ENCODE measurements at places on chromosomes 1 and 21. TPM values are rescaled to one million over a fixed set of nuclear protein-coding genes. Genes with fewer than 3 reads are reported as not detected.

VCAM1 gene
- 577 TPM for total RNA-seq

RPE65 gene
- total RNA-seq = not detected

OR2G6 gene
- total RNA-seq = 0.54 TPM

ZFP69B gene
- total RNA-seq = 2.6 TPM

DNA sequence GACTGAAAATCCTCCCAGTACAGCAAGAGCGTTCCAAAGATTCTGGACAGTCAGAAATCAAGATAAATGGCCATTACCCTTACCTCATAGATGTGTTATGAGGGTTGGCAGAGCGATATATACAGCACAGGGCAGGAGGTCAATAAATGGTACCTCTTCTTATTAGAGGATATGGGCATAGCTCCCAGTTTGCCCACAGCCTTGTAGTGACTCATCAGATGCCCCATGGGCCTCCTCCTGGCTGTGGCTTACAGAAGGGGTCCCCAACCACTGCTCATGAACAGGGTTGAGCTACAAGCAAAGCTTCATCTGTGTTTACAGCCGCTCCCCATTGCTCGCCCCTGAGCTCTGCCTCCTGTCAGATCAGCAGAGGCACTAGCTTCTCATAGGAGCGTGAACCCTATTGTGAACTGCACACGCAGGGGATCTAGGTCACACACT, 7.3 kb upstream of the IFNGR2 start:
- no peaks in the 10 kb centered on the region for H3K27me3 ChIP-seq
- H3K27ac ChIP-seq = peak overlapping the region; percentile 43
- DNase-seq = no peak
- H3K4me3 ChIP-seq = no peak overlapping the region
- H3K4me1 ChIP-seq = peaks cover 83% of the 10 kb centered on the region
- H3K36me3 ChIP-seq = no peaks in the 10 kb centered on the region

- peaks cover 5% of the 10 kb centered on the region for H3K36me3 ChIP-seq
- peaks cover 59% of the 10 kb centered on the region for H3K4me1 ChIP-seq
- peak within 1 kb of the TSS; percentile 81 for H3K4me3 ChIP-seq
- no peaks in the 10 kb centered on the region for H3K27me3 ChIP-seq
- peak; percentile 96 for DNase-seq
These were observed at the start of gene C21orf91 for GRCh38 chr21:17819114-17819876. TSS of gene C21orf91 (minus strand) at chr21:17819356. CDS start at chr21:17818318, 1,038 bp downstream.

GRCh38 chr1:233520261-233521191, 93.4 kb upstream of the KCNK1 start:
- no peak overlapping the region for H3K4me3 ChIP-seq
- no peak for DNase-seq
- no peaks in the 10 kb centered on the region for H3K4me1 ChIP-seq
- no peaks in the 10 kb centered on the region for H3K36me3 ChIP-seq
- no peaks in the 10 kb centered on the region for H3K27me3 ChIP-seq

- no peak for DNase-seq
- no peaks in the 10 kb centered on the region for H3K4me1 ChIP-seq
- no peaks in the 10 kb centered on the region for H3K36me3 ChIP-seq
- peaks cover 14% of the 10 kb centered on the region for H3K27me3 ChIP-seq
- no peak overlapping the region for H3K4me3 ChIP-seq
These were observed 146.7 kb upstream of the HMGB4 start for GRCh38 chr1:33716976-33717688.

DNA sequence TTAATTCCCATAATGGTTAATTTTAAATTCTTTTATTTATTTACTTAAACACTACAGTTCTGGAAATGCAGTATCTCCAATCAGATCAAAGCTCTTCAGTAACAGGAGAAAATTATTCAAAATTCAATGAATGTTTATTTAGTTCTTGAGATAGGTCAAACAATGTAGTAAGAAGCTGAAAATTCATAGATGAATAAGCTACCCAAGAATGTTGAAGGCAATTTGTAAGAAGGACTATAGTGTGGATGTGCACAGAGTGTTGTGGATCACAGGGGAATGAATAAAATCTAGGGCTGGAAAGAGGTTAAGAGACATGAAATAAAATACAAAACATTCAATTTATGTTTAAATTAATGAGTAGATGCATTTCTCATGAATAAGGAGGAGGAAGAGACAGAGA, 72.0 kb downstream of the OLFM3 start:
- H3K27ac ChIP-seq = no peak overlapping the region
- DNase-seq = no peak
- no peaks in the 10 kb centered on the region for H3K27me3 ChIP-seq
- H3K36me3 ChIP-seq = no peaks in the 10 kb centered on the region
- no peaks in the 10 kb centered on the region for H3K4me1 ChIP-seq

- DNase-seq = no peak
- H3K4me1 ChIP-seq = no peaks in the 10 kb centered on the region
- H3K27ac ChIP-seq = no peak overlapping the region
- H3K36me3 ChIP-seq = no peaks in the 10 kb centered on the region
- H3K4me3 ChIP-seq = no peak overlapping the region
- peaks cover 67% of the 10 kb centered on the region for H3K27me3 ChIP-seq
These were observed 149.9 kb upstream of the IGSF21 start for GRCh38 chr1:17957588-17958267.

- H3K36me3 ChIP-seq = no peaks in the 10 kb centered on the region
- no peaks in the 10 kb centered on the region for H3K27me3 ChIP-seq
- DNase-seq = peak; percentile 61
- no peaks in the 10 kb centered on the region for H3K4me1 ChIP-seq
- H3K27ac ChIP-seq = no peak overlapping the region
- H3K4me3 ChIP-seq = no peak overlapping the region
These were observed 26.6 kb upstream of the COL18A1 start for GRCh38 chr21:45378258-45378966.

DNA sequence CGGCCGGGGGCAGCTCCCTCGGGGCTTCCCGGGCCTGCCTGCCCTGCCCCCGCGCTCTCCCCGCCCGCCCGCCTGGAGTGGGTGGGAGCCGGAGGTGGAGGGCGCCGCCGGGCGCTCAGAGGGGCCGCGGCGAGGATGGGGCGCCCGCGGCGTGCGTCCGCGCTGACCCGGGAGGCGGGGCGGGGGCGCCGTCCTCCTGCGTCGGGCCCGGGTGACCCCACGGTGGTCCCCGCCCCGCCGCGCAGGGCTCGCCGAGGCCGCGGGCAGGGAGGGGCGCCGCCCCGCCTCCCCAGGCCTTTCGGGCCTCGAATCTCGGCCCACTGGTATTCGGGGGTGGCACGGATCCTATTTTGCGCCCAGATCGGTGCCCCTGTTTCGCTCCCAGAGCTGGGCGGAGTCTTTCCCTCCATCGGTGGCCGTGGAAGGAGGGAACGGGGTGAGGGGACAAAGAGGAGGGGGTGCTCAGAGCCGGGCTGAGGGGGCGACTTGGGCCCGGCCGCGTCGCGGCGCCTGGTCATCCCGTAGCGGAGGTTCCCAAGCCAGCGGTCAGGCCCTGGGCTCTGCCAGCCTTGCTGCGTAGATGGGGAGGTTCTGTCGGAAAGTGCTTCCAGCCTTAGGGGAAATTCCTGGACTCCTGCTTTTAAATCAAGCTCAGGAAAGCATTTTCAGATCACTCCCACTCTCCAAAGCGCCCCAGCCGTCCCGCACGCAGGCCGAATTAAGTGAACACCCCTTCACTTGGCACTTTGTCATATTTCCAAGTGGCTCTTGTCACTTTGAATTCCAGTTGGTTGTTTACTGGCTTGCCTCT, 545 bp downstream of the PATJ start:
- H3K4me3 ChIP-seq = peak overlapping the region; percentile 94
- H3K4me1 ChIP-seq = peaks cover 18% of the 10 kb centered on the region
- H3K27ac ChIP-seq = peak overlapping the region; percentile 94

DNA sequence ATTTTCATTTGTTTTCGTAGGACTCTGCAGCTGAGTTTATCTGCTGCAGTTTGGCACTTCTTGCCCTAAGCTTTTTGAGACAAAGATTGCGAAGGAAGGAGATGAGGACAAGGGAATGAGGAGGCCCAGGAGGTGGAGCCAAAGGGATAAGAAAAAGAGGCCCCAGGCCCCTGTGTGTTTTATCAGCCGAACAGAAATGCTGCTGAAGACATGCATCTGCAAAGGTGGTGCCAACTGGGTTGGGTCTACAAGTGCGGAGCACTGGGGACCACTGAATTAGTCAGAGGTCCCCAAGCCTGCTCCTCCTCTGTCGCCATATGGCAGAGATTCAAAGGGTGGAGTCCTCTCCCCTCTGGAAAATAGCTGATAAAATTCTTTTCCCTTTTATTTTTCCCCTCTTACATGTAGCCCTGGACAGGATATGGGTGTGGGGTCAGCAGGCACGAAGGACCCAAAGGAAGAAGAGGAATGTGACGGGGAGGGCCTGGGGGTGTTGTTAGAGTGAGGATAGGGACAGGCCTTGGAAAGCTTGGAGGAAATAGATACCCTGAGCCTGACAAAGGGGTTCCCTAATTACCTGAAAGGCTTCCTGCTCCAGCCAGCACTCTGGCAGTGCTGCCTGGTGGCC, 2.7 kb downstream of the CD34 start:
- H3K4me1 ChIP-seq = peaks cover 28% of the 10 kb centered on the region
- peaks cover 45% of the 10 kb centered on the region for H3K27me3 ChIP-seq
- no peaks in the 10 kb centered on the region for H3K36me3 ChIP-seq
- peak overlapping the region; percentile 30 for H3K27ac ChIP-seq
- no peak for DNase-seq
- no peak overlapping the region for H3K4me3 ChIP-seq

DNA sequence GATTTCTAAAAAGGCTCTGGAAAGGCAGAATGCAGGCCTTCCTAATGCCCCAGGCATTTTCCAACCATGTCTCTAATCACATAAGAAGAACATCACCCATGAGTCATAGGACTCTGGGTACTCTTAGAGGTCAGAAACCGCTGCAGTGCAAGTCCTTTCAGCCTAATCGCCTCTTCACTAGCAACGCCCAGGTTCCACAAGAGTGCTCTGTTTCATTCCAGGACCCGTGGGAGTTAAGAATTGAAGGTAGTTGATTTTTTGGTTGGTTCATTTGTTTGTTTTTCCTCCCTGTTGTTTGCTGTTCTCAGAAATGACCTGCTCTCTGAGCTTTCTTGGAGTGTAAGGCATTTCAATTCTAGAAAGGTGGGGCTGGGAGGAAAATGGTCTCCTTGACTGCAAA, 123.2 kb downstream of the NR5A2 start:
- DNase-seq = no peak
- H3K27ac ChIP-seq = no peak overlapping the region
- no peaks in the 10 kb centered on the region for H3K36me3 ChIP-seq
- H3K4me1 ChIP-seq = peaks cover 21% of the 10 kb centered on the region
- no peaks in the 10 kb centered on the region for H3K27me3 ChIP-seq

DNA sequence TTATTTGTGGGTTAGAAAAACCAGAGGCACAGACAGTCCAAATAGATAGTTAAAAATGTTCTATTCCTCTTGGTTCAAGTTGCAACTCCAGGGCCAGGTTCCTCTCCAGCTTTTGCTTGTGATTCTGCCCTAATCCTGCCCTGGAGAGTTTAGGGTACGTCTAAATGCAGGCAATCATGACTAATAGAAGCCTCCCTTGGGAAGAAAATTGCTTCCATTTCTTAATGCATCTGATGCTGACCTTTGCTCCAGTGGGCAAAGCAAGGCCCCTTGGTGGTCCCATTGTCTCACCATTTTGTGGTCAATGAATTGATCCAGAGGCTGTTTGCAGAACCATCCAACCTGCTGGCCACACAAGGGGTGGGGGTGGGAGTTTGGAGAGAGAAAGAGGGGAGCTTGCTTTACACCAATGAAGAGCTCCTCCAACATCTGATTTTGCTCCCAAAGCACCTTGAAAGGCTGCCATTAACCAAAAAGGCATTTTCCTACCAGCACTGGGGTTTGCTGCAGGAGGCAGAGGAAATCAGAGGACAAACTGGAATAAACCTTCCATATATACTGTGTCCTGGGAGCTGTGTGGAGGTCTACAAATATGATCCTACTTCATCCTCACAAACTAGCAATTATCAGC, 31.3 kb downstream of the C8B start:
- no peaks in the 10 kb centered on the region for H3K27me3 ChIP-seq
- no peaks in the 10 kb centered on the region for H3K36me3 ChIP-seq
- DNase-seq = no peak

- H3K27me3 ChIP-seq = no peaks in the 10 kb centered on the region
- DNase-seq = peak; percentile 39
- no peaks in the 10 kb centered on the region for H3K36me3 ChIP-seq
- no peaks in the 10 kb centered on the region for H3K4me1 ChIP-seq
- H3K4me3 ChIP-seq = no peak overlapping the region
- no peak overlapping the region for H3K27ac ChIP-seq
These were observed 331.5 kb upstream of the AJAP1 start for GRCh38 chr1:4322881-4323280.

DNA sequence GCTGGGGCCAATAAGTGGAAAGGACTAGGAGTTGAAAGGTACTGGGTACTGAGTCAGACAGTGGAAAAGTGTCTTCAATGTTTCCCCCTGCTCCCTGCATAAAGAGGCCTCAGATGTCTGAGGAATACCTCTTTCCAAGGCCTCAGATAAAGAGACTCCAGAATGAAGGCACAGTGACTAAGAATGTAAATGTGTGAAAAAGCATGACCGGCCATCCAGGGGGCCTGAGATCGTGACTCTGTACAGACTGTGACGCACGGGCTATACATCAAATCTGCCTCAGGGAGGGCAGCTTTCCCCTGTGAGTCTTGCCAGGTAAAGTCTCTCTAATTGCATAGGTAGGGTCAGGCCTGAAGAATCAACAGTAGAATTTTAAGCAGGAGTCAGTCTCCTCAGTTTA, 1690.5 kb downstream of the KCNT2 start:
- H3K27me3 ChIP-seq = no peaks in the 10 kb centered on the region
- H3K36me3 ChIP-seq = no peaks in the 10 kb centered on the region
- no peak overlapping the region for H3K27ac ChIP-seq
- H3K4me1 ChIP-seq = no peaks in the 10 kb centered on the region
- no peak for DNase-seq

- no peaks in the 10 kb centered on the region for H3K36me3 ChIP-seq
- no peak for DNase-seq
- no peaks in the 10 kb centered on the region for H3K4me1 ChIP-seq
- no peak overlapping the region for H3K27ac ChIP-seq
These were observed 35.5 kb upstream of the TTC22 start for GRCh38 chr1:54836594-54836993.

DNA sequence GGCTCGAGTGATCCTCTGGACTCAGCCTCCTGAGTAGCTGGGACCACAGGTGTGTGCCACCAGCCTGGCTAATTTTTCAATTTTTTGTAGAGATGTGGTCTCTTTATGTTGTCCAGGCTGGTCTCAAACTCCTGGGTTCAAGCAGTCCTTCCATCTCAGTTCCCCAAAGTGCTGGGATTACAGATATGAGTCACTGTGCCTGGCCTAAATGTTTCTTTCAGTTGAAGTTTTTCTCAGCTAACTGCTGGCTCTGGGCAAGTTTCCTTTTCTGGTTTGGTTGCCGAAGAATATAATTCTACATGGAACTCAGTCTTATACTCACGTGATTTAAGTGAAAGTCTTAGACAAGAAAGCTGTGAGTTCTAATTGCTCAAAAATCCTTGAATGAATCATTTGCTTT, 57.0 kb downstream of the SASS6 start:
- no peaks in the 10 kb centered on the region for H3K4me1 ChIP-seq
- H3K27me3 ChIP-seq = no peaks in the 10 kb centered on the region
- no peak overlapping the region for H3K4me3 ChIP-seq
- no peaks in the 10 kb centered on the region for H3K36me3 ChIP-seq
- H3K27ac ChIP-seq = peak overlapping the region; percentile 47

DNA sequence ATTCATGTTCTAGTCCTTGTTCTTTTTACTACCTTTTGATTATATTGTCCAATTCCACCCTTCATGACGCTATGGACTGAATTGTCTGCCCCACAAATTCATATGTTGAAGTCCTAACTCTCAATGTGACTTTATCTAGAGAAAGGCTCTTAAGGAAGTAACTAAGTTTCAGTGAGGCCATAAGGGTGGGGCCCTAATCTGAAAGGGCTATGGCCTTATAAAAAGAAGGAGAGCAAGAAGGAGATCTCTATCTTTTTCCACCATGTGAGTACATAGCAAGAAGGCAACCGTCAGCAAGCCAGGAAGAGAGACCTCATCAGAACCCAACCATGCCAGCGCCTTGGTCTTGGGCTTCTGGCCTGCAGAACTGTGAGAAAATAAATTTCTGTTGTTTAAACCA, 95.9 kb downstream of the HIVEP3 start:
- H3K4me1 ChIP-seq = no peaks in the 10 kb centered on the region
- no peaks in the 10 kb centered on the region for H3K36me3 ChIP-seq
- no peak overlapping the region for H3K27ac ChIP-seq
- H3K27me3 ChIP-seq = no peaks in the 10 kb centered on the region
- no peak overlapping the region for H3K4me3 ChIP-seq
